Activated naive CD8-positive, alpha-beta T cell treated with anti-CD3 and anti-CD28 coated beads, Interleukin-2, amount 10 ng/mL, durations not matched to agents 7 days and 5 days (primary cell): ENCODE measurements at places on chromosomes 7 and 10. TPM values are rescaled to one million over a fixed set of nuclear protein-coding genes. Genes with fewer than 3 reads are reported as not detected.

The JCAD gene
- total RNA-seq: 0.20 TPM

The KIN gene
- 16.6 TPM for total RNA-seq

The OR2A42 gene
- total RNA-seq: not detected

The CPA1 gene
- not detected for total RNA-seq

The EIF5AL1 gene
- 0.94 TPM for total RNA-seq

DNA sequence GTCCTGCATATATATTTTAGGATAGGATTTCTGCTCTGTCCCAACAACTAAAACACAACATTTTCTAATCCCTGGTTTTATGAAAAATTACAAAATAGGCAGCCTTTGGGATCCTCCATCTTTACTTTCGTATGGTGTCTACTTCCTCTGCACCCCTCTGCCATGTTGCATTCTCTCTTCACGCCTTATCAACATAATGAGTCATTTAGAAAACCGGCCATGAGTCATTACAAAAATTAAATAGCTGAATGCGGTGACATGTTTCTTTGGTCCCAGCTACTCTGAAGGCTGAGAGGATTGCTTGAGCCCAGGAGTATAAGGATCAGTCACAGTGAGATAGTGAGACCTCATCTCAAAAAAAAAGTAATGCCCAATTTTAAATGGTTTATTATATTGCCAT lies 148.1 kb upstream of the CELF2 start:
- no peak for DNase-seq
- no peak overlapping the region for H3K27ac ChIP-seq
- H3K27me3 ChIP-seq: peaks cover 16% of the 10 kb centered on the region
- no peaks in the 10 kb centered on the region for H3K4me1 ChIP-seq
- no peaks in the 10 kb centered on the region for H3K36me3 ChIP-seq

- no peak overlapping the region for H3K4me3 ChIP-seq
- H3K4me1 ChIP-seq: no peaks in the 10 kb centered on the region
- no peaks in the 10 kb centered on the region for H3K36me3 ChIP-seq
- H3K27me3 ChIP-seq: peaks cover 13% of the 10 kb centered on the region
- H3K27ac ChIP-seq: no peak overlapping the region
- DNase-seq: no peak
Observed at GRCh38 chr7:137656850-137657232, 189.9 kb downstream of the DGKI start.

- no peak for DNase-seq
- H3K36me3 ChIP-seq: no peaks in the 10 kb centered on the region
- no peak overlapping the region for H3K4me3 ChIP-seq
- H3K4me1 ChIP-seq: no peaks in the 10 kb centered on the region
- no peaks in the 10 kb centered on the region for H3K27me3 ChIP-seq
Observed at GRCh38 chr7:157795643-157796042, 458.8 kb downstream of the DNAJB6 start.

DNA sequence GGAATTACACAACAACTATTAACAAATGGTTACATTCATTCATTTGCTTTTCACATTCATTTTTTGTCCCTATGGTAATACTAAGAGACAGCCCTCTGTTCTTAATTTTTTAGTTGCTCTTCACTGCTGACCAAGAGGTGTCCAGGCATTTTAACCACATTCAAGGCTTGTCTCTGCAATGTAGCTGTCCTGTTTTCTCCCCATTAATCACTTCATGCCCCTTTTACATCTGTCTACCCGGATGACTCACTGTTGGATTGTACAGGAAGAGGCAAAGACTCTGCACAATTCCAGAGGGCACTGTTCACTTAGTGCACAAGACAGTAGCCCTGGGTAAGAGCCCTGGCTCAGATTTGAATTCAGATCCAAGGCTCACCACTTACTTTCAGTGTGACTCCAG lies 168.5 kb downstream of the NOC3L start:
- H3K36me3 ChIP-seq: no peaks in the 10 kb centered on the region
- DNase-seq: no peak
- H3K27me3 ChIP-seq: no peaks in the 10 kb centered on the region
- no peak overlapping the region for H3K27ac ChIP-seq

DNA sequence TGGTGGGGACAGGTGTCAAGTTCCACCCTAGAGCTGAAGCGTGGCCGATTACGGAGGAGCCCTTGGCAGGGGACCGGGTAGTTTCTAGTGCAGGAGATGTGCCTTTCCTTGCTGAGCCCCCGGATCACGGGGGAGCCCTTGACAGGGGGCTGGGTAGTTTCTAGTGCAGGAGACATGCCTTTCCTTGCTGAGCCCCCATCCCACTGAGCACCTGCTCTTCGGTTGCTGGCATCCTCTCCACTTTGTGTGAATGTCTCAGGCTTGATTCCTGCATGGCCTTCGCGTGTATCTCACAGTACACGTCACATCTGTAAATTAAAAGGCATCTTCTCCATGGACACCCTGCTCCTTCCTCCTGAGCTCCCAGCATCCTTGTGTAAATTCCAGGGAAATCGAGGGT lies 263.5 kb downstream of the ADARB2 start:
- H3K27me3 ChIP-seq: peaks cover 2% of the 10 kb centered on the region
- no peaks in the 10 kb centered on the region for H3K4me1 ChIP-seq
- no peak for DNase-seq
- no peak overlapping the region for H3K27ac ChIP-seq
- H3K36me3 ChIP-seq: no peaks in the 10 kb centered on the region

DNA sequence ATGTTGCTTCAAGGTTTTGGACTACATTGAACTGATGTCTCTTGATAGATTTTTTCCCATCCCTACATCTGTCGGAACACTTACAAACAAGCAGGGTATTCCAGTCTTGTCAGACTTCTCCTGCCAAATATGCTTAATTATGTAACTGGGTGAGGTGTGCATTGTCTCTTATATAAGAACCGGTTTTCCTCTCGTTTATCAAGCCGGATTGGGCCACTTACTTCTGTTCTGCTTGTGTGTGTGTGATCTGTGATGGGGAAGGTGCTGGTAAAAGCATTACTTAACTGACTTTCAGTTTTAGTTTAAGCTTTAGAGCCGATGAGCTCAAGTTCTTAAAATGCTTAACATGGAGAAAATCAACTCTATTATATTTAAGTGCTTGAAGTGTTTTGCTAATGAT lies 57.9 kb downstream of the OTUD1 start:
- H3K27me3 ChIP-seq: peaks cover 12% of the 10 kb centered on the region
- no peak overlapping the region for H3K27ac ChIP-seq
- DNase-seq: no peak
- H3K4me3 ChIP-seq: no peak overlapping the region

DNA sequence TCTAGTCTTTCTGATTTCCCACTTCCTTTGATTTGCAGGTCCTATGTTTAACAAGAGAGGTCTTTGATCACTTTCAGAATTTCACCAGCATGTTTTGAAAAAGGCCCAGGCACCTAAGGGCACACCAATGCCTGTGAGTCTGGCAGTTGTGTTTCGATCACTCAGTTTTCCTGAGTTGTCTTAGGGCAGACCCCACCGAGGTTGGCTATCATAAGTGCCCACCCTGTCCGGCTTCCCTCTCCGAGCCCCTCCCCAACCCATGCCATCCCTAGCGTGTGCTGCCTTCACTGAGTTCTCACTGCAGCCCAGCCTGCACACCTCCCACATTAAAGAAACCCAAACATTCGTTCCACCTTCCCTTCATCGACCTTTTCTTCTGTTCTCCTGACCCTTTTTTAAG lies 257.9 kb downstream of the GRID1 start:
- no peaks in the 10 kb centered on the region for H3K36me3 ChIP-seq
- H3K4me3 ChIP-seq: no peak overlapping the region
- H3K4me1 ChIP-seq: no peaks in the 10 kb centered on the region
- H3K27ac ChIP-seq: no peak overlapping the region

DNA sequence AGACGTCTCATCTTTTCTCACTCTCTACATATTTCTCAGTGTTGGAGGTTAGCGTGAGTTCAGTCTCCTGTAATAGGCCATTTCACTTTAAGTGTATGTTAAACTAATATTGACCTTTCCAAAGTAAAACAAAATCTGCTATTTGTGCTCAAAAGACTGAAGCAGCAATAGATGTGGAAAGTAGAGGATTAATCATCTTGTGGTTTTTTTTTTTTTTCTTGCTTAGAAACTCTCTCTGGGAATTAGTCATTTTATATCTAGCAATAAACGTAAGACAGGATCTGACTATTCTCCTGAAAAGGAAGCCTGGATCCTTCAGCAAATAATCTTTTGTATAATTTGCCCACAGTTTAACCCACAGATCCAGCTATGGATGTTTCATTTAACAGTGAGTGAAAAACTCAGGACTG lies 81.7 kb downstream of the NRP1 start:
- DNase-seq: no peak
- no peak overlapping the region for H3K4me3 ChIP-seq
- peaks cover 4% of the 10 kb centered on the region for H3K36me3 ChIP-seq
- no peak overlapping the region for H3K27ac ChIP-seq
- peaks cover 10% of the 10 kb centered on the region for H3K27me3 ChIP-seq

GRCh38 chr7:13778967-13779366 lies 210.5 kb downstream of the ETV1 start:
- no peaks in the 10 kb centered on the region for H3K27me3 ChIP-seq
- H3K4me1 ChIP-seq: no peaks in the 10 kb centered on the region
- H3K4me3 ChIP-seq: no peak overlapping the region
- no peak for DNase-seq

DNA sequence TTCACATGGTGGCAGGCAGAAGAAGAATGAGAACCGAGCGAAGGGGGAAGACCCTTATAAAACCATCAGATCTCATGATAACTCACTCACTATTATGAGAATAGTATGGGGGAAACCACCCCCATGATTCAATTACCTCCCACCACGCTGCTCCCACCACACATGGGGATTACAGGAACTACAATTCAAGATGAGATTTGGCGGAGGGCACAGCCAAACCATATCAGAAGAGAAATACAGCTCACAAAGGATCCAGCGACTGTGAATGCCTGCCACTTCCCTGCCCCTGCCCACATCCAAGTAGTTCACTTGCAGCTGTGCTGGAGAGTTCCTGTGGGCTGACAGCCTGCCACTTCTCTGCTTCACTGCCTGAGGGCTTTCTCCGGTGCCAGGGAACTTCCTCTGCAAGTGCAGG lies 148.7 kb downstream of the C7orf25 start:
- H3K4me1 ChIP-seq: no peaks in the 10 kb centered on the region
- H3K4me3 ChIP-seq: no peak overlapping the region
- H3K36me3 ChIP-seq: no peaks in the 10 kb centered on the region
- H3K27ac ChIP-seq: no peak overlapping the region
- no peaks in the 10 kb centered on the region for H3K27me3 ChIP-seq
- DNase-seq: no peak

DNA sequence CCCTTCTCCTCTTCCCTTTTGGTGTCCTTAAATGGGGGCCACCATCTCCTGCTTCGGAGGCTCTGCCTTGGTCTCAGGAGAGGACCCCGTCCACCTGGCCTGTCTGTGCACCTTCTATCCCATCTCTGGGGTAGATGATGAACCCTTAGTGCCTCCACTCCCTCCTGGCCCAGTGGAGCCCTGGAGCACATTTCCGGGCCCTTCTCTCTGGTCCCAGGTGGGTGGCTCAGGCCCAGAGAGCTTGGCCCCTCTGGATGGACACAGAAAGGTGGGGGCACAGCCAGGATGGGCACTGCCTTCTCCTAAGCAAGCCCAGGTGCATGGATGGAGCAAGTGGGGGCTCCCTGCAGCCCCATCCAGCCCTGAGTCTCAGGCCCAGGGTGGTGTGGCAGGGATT lies 121.4 kb upstream of the RET start:
- no peak overlapping the region for H3K27ac ChIP-seq
- H3K36me3 ChIP-seq: no peaks in the 10 kb centered on the region
- DNase-seq: no peak
- H3K27me3 ChIP-seq: peaks cover 4% of the 10 kb centered on the region

GRCh38 chr10:97960269-97961056 lies 70.0 kb downstream of the CRTAC1 start:
- no peaks in the 10 kb centered on the region for H3K36me3 ChIP-seq
- H3K27ac ChIP-seq: no peak overlapping the region
- H3K4me3 ChIP-seq: no peak overlapping the region
- H3K4me1 ChIP-seq: no peaks in the 10 kb centered on the region
- H3K27me3 ChIP-seq: peaks cover 17% of the 10 kb centered on the region

DNA sequence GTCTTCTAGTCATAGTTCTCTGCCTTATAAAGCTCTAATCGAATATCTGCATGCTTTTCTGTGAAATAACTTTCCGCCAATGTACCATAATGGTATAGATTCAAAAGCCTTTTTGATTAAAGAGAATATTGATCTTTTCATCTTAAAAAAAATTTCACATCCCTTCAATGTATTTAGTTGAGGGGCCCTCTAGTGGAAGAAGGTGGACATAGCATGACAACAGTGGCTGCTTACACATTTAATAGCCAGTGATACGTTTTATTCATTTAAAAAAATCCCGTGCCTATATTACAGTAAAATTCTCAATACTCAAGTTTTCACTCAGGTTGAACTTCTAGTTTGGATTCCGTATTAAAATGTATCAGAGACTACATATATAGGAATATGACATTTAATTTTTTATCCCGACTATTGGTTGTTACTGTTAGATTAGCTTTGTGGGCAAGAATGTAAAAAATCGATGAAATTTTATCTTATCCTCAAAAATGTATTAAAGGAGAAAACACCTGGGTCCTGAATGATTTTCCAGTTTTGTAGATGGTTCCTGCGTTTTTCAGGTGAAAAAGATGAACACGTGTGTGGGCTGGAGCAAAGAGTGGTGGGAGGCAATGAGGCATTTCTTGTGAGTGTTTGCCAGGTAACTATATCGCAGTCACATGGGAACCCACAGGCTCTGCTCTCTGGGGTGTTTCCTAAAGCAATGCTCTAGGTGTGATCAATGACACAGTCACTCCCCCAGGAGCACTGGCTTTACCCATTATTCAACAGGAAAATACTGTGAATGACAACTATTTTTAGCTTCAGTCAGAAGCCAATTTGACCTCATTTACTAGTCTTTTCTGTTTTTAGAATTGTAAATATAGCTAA lies 24.1 kb upstream of the PNLIP start:
- DNase-seq: no peak
- H3K4me1 ChIP-seq: no peaks in the 10 kb centered on the region
- H3K4me3 ChIP-seq: no peak overlapping the region
- H3K27ac ChIP-seq: no peak overlapping the region
- H3K27me3 ChIP-seq: peaks cover 2% of the 10 kb centered on the region
- H3K36me3 ChIP-seq: no peaks in the 10 kb centered on the region

DNA sequence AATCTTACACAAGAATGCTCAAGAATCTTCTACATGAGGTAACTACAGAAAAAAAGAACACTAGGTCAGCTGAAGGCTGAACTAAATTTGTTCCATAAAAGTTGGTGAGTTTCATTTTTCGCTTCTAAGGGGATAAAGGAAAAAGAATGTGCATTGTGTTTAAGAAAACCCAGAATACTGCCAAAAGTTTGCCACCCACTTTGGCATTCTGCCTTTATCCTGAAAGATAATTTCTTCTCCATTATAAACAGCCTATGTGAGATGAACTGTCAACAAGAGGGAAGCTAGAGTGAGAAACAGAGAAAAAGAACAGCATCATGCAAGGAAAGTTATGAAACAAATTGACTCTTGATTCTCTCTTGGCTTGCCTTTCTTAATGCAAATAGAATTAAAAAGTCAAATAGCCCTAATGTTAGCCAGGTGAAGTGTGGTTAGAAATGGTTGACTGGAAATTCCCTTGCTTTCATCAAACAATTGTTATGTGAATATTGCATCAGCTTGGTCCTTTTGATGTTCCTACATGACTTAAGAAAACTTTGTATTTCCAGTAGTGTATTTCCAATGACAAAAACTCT lies 25.8 kb downstream of the STEAP1 start:
- peak overlapping the region; percentile 5 for H3K4me3 ChIP-seq
- peaks cover 2% of the 10 kb centered on the region for H3K36me3 ChIP-seq
- H3K4me1 ChIP-seq: peaks cover 13% of the 10 kb centered on the region
- H3K27me3 ChIP-seq: peaks cover 1% of the 10 kb centered on the region

- no peaks in the 10 kb centered on the region for H3K4me1 ChIP-seq
- no peaks in the 10 kb centered on the region for H3K27me3 ChIP-seq
- H3K4me3 ChIP-seq: no peak overlapping the region
Observed at GRCh38 chr10:130933008-130933390, 378.5 kb downstream of the TCERG1L start.

GRCh38 chr10:7111089-7111488 lies 299.7 kb downstream of the SFMBT2 start:
- no peaks in the 10 kb centered on the region for H3K36me3 ChIP-seq
- no peak overlapping the region for H3K4me3 ChIP-seq
- H3K27ac ChIP-seq: no peak overlapping the region
- no peaks in the 10 kb centered on the region for H3K4me1 ChIP-seq
